ENCODE measurements at places on chromosomes 16 and 17.

- DNase-seq: no peak
Observed at GRCh38 chr17:68352041-68352440, 60.7 kb downstream of the ARSG start.

DNA sequence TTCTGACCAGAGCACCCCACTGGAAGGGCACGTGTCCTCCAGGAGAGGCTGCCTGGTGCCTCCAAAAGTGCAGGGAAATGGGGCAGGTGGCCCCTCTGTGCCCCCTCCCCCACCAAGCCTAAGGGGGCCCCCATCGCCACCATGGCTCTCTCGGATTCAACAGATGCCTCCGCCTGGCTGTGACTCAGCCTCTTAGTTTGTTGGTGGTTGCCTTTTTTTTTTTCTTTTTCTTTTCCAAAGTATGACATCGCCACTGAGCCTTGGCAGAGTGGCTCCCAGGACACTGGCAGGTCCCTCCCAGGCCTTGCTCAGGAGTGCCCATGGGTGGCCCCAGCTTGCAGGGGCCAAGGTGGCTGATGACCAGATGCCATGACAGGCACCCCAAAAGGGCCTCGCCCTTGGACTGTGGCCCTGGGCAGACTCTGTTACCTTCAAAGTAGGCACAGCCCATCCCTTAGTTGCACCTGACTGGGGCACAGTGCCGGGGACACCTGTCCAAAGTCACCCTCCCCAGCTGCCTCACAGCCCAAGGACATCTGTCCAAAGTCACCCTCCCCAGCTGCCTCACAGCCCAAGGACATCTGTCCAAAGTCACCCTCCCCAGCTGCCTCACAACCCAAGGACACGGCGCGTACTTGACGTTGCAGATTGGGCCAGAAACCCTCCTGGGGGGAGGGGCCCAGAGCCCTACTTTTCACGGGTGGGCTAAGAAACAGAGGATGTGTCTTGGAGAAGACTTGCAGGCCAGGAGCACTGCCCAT is 29.6 kb downstream of the NPTX1 start:
- DNase-seq: no peak

GRCh38 chr17:21356537-21357127 is 19.5 kb upstream of the KCNJ12 start:
- DNase-seq: no peak

GRCh38 chr16:1488054-1488601 is 616 bp downstream of the PTX4 start:
- no peak for DNase-seq

GRCh38 chr16:72532906-72533410 is 361.0 kb upstream of the PMFBP1 start:
- no peak for DNase-seq

GRCh38 chr16:87955302-87956097 is 4.3 kb downstream of the BANP start:
- peak; percentile 85 for DNase-seq

- no peak for DNase-seq
Observed at GRCh38 chr17:7774055-7774521, 56.5 kb downstream of the DNAH2 start.

- no peak for DNase-seq
Observed at GRCh38 chr16:68097895-68098294, 12.7 kb downstream of the NFATC3 start.

DNA sequence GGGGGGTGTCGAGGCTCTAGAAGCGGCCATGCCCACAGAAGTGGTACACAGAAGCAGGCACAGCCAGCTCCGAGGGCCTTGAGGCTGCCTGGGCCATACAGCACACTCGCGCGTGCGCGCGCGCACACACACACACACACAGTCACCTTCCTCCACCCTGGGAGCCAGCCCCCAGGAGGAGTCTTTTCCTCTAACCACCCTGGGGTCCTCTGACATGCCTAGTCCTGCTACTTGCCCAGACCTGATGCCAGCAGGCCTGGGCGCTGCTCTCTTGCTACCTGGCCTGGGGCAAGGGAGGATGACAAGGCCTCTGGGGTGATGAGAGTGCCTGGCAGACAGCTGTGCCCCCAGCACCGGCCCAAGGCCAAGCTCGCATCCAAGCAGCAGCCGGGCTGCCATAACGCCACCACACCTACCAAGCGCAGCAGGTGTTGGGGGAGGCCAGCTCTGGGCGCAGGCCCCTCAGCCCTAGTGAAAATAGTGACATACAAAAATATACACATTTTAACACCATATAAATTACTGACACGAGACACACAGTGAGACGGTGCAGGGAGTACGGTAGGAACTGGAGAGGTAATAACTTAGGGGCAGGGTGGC is 41.1 kb downstream of the TSC2 start:
- DNase-seq: no peak

GRCh38 chr17:17416400-17417360 is 60.1 kb upstream of the MED9 start:
- peak; percentile 13 for DNase-seq

DNA sequence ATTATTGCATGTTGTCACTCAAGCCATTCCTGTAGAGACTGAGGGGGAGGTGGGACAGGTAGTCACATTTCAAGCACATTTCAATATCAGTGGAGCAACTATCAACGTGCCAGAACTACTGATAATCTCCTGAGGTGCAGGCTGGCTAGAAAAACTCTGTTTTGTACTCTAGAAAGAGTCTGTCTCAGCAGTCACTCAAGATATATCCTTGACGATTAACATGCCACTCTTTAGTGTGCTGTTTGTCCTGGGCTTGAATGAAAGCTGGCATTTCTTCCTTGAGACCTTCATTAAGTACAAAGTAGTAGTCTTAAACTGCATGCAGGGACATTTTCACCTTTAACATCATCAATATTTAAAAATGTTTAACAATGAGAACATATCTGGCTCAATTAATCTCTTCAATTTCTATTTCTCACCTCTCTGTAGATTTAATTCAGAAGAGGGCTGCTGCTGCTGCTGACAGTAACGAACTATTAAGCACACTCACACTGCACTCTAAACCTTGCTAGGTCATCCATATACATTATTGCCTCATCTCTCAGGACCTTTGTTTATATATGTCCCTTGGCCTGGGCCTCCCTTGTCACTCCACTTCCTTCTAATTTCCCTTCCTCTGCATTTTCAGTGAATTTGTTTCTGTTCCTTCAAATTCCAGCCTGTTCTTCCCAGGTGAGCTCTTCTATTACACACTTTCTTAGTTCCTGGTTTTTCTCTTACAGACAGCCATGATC is 412.0 kb downstream of the HAPSTR1 start:
- DNase-seq: no peak

All from suppressor macrophage treated with lipopolysaccharide for 4 hours (primary cell).